ENCODE measurements at places on chromosomes 4 and X.

DNA sequence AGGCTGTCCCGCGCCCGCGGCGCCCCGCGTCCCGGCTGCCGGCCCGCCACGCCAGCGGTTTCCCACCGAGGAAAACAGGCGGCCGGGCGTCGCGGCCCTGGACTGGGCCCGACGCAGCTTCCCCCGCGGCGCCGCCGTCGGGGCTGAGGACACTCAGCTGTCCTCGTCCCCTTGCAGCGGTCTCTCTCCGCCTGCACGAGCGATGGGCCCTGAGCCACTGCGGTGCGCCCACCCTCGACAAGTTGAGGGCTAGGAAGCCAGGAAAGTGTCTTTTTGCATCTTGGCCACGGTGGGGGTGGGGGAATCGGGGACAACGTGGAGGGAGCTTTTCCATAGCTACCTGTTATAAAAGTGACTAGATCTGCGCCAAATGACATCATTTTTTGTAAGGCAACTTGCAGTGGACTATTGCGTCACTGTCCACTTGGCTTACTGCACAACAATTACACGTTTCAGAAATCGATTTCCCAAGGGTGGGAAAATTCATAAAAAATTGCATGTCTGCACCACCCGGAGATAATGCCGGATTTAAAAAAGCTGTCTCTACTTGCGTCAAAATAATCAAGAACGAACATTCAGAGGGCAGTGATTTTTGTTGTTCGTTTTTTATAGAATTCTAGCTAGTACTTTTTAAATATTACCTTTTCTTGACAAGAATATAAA is 1.1 kb downstream of the KLHL15 start:
- DNase-seq: peak; percentile 53

DNA sequence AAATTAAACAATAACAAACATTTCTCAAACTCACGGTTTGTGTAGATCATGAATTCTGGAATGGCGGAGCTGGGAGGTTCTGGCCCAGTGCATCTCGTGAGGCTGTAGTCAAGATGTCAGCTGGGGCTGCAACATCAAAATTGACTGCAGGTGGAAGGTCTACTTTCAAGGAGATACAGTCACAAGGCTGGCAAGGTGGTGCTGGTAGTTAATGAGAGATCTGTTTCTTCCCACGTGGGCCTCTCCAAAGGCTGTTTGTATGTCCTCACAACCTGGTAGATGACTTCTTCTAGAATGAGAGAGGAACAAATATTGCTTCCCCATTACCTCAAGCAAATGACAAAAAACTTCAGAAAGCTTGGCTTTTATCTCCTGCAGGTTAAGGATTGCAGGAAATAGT is 8.0 kb upstream of the PRDX4 start:
- no peak for DNase-seq

GRCh38 chr4:33989820-33990443 is 2254.4 kb downstream of the ARAP2 start:
- DNase-seq: no peak

GRCh38 chr4:82429728-82430192 is 502 bp downstream of the HNRNPDL start:
- DNase-seq: no peak

- no peak for DNase-seq
Measured at GRCh38 chrX:69556060-69557011, 52.2 kb downstream of the NALF2 start.

- no peak for DNase-seq
Measured at GRCh38 chrX:110310896-110311295, 7.0 kb downstream of the AMMECR1 start.

GRCh38 chrX:53445977-53446376 is 11.8 kb upstream of the HSD17B10 start:
- no peak for DNase-seq

- no peak for DNase-seq
Measured at GRCh38 chr4:163895378-163896005, 401.0 kb downstream of the TMA16 start.

DNA sequence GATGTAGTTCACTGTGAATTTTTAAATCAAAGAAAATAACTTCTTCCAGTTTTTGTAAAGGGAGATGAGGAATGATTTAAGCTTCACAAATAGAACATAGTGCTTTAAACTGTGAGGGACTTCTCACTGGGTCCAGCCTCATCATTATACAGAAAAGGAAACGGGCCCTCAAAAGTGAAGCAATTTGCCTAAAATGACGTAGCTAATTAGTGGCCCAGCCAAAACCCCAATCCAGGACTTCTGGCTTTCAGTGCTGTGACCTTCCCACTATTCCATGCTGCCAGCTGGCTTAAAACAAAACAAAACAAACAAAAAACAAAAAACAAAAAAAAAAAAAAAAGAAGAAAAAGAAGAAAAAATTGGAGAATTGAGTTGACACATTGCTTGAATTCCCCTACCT is 45.0 kb upstream of the STOX2 start:
- no peak for DNase-seq

- no peak for DNase-seq
Measured at GRCh38 chr4:178081176-178081575, 638.9 kb upstream of the AGA start.

GRCh38 chr4:15197005-15197404 is 194.7 kb downstream of the CPEB2 start:
- DNase-seq: no peak

DNA sequence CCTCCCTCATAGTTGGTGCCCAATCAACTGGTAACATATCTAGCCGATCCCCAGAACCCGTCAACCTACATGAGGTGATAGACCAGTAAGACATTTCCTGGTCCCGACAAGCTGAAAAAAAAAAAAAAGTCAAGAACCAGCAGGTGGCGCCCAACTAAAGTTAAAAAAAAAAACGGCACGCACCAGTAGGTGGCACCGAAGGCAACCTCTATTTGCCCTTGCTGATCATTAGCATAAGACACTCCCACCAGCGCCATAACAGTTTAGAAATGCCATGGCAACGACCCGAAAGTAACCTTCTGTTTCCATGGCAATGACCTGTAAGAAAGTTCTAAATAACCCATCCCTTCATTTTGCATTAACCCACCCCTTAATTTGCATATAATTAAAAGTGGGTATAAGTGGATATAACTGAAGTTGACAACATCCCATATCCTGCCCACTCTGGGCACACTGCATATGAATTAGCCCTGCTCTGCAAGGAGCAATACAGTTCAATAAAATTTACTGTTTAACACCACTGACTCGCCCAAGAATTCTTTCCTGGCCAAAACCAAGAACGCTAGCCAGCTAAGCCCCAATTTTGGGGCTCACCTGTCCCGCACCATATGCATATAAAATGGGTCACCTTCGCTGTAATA is 83.9 kb upstream of the SPANXB1 start:
- DNase-seq: peak; percentile 17

DNA sequence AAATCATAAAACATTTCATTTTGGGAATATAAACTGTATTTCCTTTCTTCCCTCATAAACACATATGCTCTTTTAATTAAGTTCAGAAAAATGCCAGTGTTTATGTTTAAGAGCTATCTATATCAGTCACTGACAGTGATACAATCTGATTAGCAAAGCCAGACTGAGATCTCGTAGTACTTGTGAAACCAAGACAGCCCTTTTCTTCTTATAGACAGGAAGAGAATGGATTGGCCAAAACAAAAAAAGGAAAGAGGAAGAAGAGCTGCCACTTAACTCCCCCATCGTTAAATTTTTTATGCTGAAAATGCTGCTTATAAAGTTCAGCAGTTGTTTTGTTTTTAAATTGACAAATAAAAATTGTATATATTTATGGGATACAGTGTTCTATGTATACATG is 87.4 kb downstream of the PLAC1 start:
- DNase-seq: no peak

GRCh38 chrX:133364865-133365264 is 50.4 kb downstream of the GPC4 start:
- DNase-seq: no peak

GRCh38 chr4:3452376-3452775 is 10.6 kb downstream of the HGFAC start:
- no peak for DNase-seq

- no peak for DNase-seq
Measured at GRCh38 chrX:2463973-2464676, 36.7 kb downstream of the DHRSX start.

GRCh38 chr4:185600801-185601434 is 65.6 kb upstream of the PDLIM3 start:
- DNase-seq: no peak

- DNase-seq: no peak
Measured at GRCh38 chrX:80021621-80022020, 7.1 kb downstream of the TBX22 start.

DNA sequence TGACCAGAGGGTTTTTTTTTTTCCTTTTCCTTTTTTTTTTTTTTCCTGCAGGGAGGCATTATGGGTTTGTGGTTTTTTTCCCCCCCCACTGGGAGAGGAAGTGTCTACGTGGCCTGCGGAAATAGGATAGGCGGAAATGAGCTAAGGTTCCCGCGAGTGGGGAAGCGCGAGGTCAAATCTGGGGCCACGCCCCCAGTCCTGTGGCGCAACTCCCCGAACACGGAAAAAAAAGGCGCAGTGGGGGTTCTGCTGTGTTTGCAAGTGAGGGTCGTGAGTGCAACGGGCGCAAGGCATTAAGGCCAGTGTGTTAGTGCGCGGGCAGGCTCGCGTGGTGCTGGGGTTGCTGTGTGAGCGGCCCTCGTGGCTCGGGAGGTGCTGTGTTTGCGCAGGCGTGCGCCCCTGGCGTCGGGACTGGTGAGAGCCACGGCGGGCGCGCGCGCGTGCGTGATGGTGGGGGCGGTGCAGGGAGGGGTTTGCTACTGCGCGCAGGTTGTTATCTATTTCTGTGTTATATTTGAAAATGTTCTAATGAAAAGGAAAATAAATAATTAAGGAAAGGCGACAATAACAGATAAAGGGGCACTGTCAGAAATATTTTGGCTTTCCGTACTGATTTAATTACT is 685 bp upstream of the MORF4L2 start:
- DNase-seq: peak; percentile 81

GRCh38 chr4:61933527-61933926 is 733.4 kb downstream of the ADGRL3 start:
- DNase-seq: no peak

GRCh38 chrX:24245202-24245601 is 68.7 kb downstream of the SUPT20HL2 start:
- DNase-seq: no peak

GRCh38 chrX:54029529-54030143 is 14.6 kb downstream of the PHF8 start:
- no peak for DNase-seq

GRCh38 chrX:134821370-134821769 is 163.1 kb upstream of the PLAC1 start:
- no peak for DNase-seq

- no peak for DNase-seq
Measured at GRCh38 chr4:11416071-11416766, 12.5 kb downstream of the HS3ST1 start.

- peak; percentile 86 for DNase-seq
Measured at GRCh38 chrX:28847423-28847822, 260.2 kb downstream of the IL1RAPL1 start.

DNA sequence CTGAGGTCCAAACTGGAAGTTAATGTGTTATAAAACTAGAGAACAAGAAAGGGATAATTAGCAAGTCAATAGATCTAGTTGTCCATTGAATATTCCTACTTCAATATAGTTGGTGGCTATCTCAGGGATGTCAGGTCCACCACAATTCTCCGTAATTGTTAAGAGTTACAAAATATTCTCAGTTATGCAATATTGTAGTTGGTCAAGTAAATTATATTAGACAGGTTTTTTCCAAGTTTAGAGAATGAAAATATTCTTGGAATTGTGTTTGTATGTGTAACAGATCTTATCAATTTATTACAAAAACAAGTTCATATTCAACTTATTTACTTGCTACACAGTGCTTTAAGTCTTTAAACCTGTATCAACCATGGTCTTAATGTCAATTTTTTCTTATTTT is 547.4 kb downstream of the SPRY1 start:
- no peak for DNase-seq

DNA sequence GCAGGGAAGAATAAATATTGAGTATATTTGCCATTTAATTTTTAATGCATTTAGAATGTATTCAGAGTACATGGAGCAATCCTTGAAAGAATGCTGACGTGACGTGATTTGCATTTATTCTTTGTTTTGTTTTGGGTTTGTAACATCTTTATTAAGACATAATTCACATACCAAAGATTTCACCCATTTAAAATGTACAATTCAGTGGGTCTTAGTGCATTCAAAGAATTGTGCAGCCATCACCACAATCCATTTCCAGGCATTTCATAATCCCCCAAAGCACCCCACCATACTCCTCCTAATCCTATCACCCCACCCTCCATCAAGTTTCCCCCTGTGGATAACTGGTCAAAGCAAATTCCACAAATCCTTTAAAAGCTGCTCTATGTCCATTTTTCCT is 87.4 kb downstream of the FAM9B start:
- no peak for DNase-seq

- DNase-seq: no peak
Measured at GRCh38 chr4:1383728-1384591, 22.3 kb downstream of the NKX1-1 start.

- DNase-seq: no peak
Measured at GRCh38 chr4:173432430-173432829, 33.5 kb upstream of the SCRG1 start.

DNA sequence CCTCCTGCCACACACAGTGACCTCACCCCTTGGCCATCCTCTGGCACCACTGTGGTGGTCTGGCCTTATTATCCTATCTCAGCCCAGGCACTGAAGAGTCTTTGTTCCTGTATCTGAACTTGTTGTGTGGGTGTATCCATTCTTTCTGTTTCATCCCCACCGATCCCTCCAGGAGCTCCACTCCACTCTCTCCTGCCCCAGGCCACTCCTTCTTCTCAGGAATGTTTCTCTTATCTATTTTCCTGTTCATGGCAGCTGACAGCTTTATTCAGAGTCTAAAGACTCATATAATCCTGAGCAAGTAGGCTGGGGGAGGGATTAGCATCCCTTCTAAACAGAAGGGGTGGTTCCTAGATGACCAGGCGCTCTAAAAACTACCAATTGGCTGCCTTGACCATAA is 150.0 kb downstream of the ANAPC10 start:
- no peak for DNase-seq

DNA sequence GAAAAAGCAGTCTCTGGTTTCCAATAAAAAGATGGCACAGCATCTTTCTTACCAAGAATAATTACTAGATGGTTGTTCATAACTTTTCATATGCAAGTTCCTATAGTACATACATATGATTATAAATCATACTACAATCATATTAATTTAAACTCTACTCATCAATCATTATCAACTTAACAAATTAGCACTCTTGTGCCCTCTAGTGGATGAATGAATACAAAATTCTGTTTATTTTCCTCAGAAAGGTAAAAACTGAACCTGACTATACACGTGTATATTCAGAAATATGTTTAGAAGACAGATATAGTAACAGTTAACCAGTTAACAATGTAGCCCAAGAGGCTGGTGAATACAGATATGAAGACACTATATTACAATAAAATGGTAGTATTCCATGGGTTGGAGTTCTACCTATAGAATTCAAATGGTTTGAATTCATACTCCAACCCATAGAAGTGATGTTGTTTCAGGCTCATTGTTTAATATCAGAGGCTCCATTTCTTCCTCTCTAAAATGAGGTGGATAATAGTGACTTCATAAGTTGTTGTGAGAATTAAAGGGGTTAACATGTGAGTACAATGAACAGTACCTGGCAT is 100.0 kb downstream of the ADAMTS3 start:
- DNase-seq: no peak
